ENCODE measurements at places on chromosomes 2 and 18.

DNA sequence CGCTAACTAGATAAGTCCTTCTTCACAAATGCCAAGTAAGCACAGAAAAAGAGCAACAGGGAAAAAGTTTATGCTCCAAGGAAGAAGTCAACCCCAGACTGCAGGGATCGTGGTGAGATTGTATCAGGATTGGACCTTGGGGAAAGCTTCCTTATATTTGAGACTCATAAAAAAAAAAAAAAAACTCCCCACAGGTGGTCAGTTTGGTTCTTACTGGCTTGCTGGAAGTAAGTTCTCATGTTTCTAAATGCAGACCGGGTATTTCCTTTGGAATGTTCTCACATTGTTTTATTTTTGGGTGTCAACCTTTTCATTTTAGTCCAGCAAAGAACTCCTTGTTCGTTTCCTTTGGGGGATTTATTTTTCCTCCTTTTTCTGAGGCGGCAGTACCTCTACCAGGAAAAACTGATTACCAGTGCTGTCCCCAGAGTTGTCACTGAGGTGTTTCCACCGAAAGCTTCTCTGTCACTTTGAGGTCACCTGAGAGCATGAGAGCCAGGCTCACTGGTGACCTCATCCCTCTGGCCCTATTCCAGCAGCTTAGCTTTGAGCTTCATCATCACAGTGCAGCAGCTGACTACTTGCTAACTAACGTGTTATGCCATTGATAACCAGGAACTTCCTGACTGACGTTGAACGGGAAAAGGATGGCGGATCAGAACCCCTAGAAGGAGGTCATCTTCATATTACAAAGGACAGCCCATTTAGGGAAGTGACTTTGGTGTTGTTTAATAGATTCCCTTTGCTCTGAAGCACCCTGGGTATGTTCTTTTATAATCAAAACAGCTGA lies 16.8 kb upstream of the ATP8B1 start:
- no peak for DNase-seq

- no peak for DNase-seq
These were observed 242.8 kb downstream of the GLI2 start for GRCh38 chr2:120978359-120979050.

GRCh38 chr2:52340171-52340570 lies 1308.2 kb upstream of the NRXN1 start:
- DNase-seq: no peak

DNA sequence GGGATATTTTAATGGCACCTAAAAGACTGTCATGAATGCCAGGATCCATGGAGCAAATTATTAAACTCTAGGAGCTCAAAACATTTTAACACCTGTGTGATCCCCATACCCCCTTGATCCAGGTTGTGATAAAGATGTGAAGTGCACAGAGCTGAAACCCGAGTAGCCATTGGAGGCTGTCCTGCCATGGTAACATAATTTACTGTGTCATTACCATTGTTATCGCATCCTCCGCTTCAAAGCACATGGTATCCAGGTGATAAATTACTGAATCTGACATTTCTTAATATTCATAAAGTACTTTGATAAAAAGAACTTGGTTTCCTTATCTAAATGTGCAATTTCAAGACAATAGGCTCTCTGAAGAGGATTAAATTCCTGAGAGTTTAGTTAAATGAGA lies 109.3 kb downstream of the CHST9 start:
- peak; percentile 82 for DNase-seq

- DNase-seq: peak; percentile 37
These were observed 5.5 kb upstream of the SMARCAL1 start for GRCh38 chr2:216406826-216407225.

DNA sequence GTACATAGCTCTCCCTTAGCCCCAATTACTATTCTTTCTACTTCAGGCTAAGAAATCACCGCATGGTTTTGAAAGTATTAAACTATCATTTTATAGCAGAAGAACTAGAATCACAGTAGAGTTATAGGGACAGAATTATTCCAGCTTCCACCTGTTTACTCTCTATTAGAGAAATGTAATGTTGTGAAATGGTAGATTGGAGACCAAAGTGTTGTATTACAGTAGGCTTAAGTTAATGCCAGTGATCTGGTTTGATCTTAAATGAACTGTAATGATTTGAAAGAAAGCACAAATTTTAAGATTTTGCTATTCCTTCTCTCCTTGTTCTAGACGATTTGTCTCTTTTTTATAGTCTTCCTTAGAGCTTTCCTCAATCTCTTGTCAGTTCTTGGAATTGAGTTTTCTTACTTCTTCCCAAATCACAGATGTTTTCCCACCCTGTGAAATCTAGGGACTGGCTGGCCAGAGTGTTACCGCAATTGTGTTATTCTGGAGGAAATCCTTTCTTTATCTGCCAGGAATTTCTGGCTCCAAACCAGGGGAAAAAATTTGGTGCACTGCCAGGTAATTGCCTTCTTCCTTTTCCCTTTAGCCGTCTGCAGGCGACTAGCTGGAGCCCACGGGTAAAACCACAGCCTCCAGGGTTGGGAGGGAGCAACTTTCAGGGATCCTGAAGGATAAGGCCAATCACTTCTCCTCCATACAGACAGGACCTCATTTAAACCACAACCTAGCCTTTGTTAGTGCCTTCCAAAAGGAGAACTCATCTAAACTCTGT lies 51.7 kb downstream of the NOP58 start:
- no peak for DNase-seq

- no peak for DNase-seq
These were observed 4.0 kb downstream of the YES1 start for GRCh38 chr18:808086-808485.

Data from SK-N-DZ (cell line).